ENCODE measurements at places on chromosomes 3 and 15.

GRCh38 chr3:193134856-193135255, 106.2 kb upstream of the PLAAT1 start:
- DNase-seq = no peak

GRCh38 chr15:66084704-66085103, 168.8 kb downstream of the MEGF11 start:
- DNase-seq = no peak

GRCh38 chr3:107704477-107704876, 181.7 kb downstream of the BBX start:
- no peak for DNase-seq

GRCh38 chr15:94487635-94488034, 256.3 kb downstream of the MCTP2 start:
- DNase-seq = no peak

- DNase-seq = peak; percentile 90
These were observed at the start of gene OGG1 for GRCh38 chr3:9749645-9750555. Gene OGG1 (plus strand): TSS chr3:9749952. CDS start chr3:9750287, 335 bp downstream.

GRCh38 chr3:3802046-3802445, 2.8 kb downstream of the LRRN1 start:
- DNase-seq = no peak

DNA sequence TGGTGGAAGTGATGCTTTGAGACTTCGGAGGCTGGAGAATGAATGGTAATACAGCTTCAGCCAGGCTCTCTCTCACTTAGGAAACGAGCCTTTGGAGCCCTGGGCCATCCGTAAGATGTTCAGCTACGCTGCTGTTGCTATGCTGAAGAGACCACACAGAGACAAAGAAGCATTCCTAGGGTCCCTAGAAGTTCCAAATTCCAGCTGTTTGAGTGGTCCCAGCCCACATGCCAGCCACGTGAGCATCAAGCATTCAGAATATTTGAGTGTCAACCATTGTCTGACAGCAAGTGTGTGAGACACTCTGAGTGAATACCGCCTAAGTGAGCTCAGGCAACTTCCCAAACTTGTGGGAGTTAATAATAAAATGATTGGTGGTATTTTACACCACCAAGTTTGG, 212.9 kb downstream of the CD47 start:
- no peak for DNase-seq

DNA sequence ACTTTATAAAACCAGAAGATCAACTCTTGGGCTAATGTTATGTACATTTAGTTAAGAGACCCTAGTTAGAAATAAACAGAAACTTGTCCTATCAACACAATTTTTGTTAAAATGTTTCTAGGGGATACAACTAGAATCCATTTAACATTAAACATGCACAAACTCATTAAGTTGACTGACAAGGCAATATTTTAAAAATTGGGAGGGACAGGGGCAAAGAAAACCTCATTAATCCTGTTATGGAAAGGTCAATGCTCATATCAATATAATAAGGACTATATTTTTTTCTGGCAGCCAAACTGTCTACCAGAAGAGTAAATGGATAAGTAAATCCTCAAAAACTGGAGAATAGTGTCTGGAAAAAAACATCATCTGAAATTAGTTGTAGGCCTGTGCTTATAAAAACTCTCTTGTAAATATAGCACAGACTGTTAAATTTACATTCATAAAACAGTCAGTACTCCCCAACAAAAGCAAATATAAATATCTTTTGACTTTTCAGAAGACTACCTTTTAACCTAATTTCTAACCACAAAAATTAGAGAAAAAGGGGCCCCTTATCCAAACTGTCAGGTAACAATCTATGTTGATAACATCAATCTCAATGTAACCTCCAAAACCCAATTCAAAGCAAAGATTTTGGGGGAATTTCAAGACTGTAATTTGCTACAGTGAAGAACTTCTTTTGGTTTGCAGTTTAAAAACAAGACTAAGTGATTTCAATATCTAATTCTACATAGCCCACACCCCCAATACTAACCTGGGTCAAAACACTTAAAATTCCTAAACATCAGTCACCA, 4.2 kb downstream of the TRA2B start:
- DNase-seq = no peak

DNA sequence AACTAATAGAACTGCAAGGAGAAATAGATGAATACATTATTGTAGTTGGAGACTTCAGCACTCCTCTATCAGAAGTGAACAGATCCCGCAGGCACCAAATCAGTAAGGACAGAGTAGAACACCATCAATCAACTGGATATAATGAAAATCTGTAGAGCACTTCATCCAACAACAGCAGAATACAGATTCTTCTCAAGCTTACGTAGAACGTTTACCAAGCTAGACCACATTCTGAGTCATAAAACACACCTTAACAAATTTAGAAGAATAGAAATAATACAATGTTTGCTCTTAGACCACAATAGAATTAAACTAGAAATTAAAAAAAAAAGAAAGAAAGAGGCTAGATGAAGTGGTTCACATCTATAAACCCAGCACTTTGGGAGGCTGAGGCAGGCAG, 70.7 kb upstream of the NEDD4 start:
- no peak for DNase-seq

GRCh38 chr15:55552451-55552850, 35.7 kb downstream of the PYGO1 start:
- no peak for DNase-seq

DNA sequence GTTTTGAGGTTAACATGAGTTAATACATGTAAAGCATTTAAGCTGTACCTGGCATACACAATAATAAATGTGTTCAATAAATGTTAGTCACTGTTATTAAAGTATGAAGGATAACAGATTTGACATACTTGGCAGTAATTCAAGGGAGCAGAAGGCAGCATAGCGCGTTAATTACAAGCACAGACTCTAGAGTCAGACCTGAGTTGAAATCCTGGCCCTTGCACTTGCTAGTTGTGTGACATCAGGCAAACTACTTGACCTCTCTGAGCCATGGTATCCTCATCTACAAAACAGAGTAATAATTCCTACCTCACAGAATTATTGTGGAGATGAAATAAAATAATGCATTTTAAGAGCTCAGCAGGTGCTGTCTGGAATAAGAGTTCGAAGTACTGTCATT, 5.4 kb downstream of the IFT122 start:
- no peak for DNase-seq

DNA sequence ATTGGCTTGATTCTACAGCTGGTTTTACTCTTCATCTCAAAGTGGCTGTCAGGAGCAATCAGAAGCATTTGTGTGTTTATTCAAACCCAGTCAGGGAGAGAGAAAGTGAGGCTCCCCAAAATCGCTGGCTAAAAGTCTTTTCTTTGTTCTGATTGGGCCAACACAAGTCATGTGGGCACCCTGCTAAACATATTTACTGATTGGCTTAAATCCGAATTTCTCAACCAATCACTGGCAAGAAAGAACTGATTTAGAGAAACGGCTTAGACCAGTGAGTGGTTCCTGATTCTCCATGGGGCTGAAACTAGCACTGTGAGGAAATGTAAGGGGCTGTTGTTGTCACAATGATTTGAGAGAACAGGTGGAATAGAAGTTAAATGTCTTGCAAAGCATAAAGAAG, 98.9 kb upstream of the PDZRN3 start:
- DNase-seq = no peak

DNA sequence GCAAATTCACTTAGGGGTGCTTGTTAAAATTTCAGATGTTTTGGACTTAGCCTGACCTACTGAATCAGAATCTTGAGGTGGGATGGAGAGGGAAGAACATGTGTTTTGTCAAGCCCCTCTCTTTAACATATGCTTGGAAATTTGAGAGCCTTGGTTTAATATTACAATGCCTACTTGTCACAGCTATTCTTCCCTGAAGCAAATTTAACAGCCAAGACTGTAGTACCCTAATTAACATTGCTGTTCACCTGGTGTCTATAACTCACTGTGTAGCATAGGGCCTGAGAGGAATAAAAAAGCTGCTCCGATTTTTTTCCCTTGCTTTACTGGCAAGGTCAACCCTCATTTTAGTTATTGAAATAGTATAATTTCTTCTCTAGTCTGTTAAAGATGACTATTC, 880.1 kb downstream of the CADM2 start:
- DNase-seq = no peak

- DNase-seq = no peak
These were observed 15.4 kb upstream of the ZNF774 start for GRCh38 chr15:90336705-90337141.

Measured in stimulated activated CD4-positive, alpha-beta T cell treated with anti-CD3 and anti-CD28 coated beads, TNF-alpha, amount 100 ng/mL, for 24 hours (primary cell).